ENCODE measurements at places on chromosomes 5 and 9.

DNA sequence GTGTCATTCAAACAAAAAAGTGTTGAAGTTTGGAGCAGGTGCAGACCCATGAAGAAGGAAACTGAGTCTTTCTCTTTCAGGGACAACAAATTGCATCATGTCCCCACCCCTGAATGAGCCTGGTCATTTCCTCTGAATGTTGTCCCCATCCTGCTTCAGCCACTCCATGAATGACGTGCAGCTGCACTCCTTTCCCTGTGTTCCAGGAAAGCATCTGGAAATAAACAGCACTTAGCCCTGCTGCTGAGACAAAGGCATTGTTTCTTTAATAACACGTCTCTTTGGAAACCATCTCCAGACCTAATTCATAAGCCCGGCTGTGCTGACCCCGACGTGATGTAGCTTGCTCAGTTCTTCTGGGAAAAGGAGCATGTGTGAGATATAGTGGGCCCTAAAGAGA is 682.3 kb downstream of the BRINP1 start:
- peak; percentile 7 for DNase-seq

DNA sequence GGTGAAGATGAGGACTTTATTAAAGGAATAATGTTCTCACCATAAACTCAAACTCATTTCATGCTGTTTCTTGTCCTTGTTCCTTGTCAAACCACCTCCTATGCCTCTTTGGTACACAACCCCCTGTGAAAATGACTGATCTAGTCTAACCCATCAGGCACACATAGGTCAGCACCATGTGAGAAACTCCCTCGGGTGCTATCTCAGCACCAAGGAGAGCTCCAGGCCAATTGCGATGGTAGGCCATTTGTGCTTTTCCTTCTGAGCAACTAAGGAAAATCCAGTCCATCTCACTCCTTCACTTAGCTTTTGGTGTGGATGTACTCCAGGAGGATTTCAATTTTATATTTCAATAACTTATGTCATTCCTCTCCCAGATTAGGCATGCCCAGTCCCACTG is 199.8 kb downstream of the ZNF608 start:
- DNase-seq = peak; percentile 39

- peak; percentile 71 for DNase-seq
Measured at GRCh38 chr5:150672237-150672883, 11.3 kb downstream of the MYOZ3 start.

DNA sequence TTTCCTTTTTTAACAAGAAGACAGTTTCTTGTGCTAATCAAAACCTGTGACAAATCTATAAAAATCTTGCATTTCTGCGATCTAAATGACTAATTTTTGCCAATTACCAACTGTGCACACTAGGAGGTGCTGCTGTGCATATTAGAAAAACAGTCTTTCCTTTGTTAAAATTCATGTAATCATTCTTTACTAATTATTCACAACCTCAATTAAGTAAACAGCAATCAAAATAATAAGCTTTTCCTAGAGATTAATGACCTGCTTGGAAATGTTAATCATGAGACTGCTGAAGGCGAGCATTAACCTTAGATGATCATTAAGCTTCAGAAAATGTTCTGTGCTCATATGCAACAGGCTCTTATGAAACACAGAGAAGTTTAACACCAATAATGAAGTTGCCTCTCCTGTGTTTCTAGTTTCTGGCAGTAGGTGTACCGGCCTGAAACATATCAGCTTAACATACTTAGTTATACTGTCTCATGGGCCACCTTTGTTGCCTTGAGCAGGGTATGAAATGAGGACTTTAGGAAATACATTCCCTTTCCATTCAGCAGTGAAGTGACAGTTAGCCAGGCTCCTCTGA is 17.7 kb downstream of the RFESD start:
- DNase-seq = peak; percentile 69

- DNase-seq = peak; percentile 25
Measured at GRCh38 chr5:54385994-54386393, 69.5 kb upstream of the HSPB3 start.

GRCh38 chr5:130710596-130710995 is 454.5 kb downstream of the HINT1 start:
- no peak for DNase-seq

GRCh38 chr5:67427850-67428298 is 231.3 kb upstream of the CD180 start:
- DNase-seq = no peak

DNA sequence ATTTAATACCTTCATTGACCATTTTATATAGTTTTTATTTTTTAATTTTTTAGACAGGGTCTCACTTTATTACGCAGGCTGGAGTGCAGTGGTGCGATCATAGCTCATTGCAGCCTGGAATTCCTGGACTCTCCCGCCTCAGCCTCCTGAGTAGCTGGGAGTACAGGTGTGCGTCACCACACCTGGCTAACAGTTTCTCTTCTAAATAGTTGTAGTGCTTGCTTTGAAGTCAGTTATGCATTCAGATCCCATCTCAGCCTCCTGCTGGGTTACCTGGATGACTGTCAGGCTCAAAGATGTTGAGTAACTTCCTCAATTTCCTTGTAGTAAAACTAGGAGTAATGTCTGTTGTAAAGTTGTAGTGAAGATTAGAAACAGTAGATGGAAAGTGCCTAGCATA is 21.4 kb downstream of the SNX18 start:
- DNase-seq = no peak

DNA sequence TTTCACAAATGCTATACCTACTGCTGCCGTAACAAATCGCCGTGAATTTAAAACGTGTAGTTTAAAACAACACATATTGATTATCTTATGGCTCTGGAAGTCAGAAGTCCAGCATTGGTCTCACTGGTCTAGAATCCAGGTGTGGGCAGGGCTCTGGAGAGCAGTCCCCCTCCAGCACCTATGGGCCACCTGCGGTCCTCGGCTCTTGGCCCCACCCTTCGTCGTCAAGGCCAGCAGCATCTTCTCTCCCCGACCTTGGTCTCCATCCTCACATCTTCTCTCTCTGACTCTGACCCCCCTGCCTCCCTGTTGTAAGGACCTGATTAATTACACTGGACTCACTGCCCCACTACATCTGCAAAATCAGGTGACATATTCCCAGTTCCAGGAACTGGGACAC is 106.4 kb upstream of the COL5A1 start:
- no peak for DNase-seq

- peak; percentile 70 for DNase-seq
Measured at GRCh38 chr9:100324594-100325200, 28.0 kb downstream of the TEX10 start.

- DNase-seq = no peak
Measured at GRCh38 chr5:90504743-90505142, 24.6 kb downstream of the LYSMD3 start.

GRCh38 chr9:20446248-20446647 is 176.1 kb downstream of the MLLT3 start:
- no peak for DNase-seq

DNA sequence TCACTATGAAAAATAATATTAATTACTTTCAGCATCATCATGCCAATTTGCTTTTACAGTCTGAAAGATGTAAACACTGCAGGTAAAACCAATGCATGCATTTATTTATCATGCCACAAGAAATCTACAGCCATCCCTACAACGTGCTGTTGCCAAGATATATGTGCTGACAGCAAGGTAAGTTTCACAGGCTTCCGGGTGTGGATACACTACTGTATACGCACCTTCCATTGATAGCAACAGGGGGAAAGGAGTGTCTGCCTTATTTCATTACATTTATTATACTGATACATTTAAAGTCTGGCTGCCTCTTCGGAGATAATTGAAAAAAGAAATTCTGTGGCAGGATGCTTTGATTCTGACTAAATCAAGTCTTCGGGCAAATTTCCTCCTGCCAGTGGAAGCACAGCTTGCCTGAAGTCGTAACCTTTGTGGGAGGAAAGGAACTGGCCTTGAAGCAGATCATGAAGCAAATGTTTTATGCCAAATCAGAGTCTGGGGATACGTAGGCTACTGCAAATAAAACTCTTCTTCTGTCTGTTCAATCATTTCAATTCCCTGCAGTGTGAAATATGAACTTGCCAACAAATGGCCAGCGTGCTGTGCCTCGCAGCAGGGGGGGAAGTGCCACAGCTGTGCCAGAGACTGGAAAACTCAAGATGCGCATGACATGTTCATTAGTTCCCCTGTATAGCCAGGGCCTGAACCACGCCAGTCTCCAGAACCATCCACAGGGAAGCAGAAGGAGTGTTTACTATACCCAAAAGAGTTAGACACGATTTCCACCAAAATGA is 268.1 kb downstream of the EFNA5 start:
- peak; percentile 84 for DNase-seq

GRCh38 chr9:10436756-10437155 is 176.0 kb downstream of the PTPRD start:
- no peak for DNase-seq

GRCh38 chr5:16690243-16690852 is 73.6 kb upstream of the RETREG1 start:
- DNase-seq = peak; percentile 41

DNA sequence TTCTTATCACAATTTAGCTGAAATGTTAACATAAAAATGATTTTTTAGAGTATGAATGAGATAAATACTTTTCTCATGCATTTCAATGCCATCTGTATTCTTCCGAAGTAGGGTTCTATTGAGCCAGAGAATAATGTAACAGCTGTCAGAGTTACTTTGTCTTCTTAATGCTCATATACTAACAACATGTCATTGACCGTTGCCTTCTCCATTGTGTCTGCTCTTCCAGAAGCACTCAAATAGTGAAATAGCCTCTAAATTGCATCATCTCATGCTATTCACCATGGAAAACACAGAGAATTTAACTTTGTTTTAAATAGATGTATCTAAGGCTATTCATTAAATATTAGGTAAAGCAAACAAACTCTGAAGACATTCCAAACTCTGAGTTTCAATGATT is 1875.9 kb upstream of the CDH9 start:
- no peak for DNase-seq

DNA sequence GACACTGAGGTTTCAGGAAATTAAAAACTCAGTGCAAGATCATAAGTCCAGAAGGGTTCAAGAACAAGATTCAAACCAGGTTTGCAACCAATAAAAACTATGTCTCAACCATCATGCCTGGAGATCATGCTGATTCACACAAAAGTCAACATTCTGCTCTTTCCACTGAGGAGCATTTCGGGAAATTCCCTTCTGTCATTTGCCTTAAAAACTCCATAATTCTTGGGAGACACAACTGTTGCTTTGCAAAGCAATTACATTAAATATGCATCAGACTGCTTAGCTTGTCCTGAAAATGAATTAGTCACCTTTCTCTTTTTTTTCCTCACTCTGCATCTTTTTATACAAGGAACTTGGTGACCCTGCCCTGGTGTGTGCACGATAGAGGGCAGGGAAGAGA is 275.9 kb upstream of the ZNF462 start:
- no peak for DNase-seq

DNA sequence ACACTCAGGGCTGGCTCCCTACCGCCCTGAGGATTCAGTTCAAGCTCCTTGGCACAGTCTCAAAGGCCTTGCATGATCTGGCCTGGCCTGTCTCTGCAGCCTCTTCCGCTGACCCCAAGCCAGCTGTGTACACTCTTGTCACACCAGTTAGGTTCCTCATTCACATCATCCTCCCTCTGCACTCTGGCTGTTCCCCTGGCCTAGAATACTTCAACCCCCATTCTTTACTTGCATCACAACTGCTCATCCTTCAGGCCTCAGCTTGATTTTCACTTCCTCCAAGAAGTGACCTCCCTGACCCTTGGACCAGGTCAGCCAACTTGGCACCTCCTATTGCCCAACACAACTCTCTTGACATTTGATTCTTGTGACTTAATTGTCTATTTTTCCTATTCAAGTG is 18.9 kb upstream of the PFDN1 start:
- DNase-seq = no peak

DNA sequence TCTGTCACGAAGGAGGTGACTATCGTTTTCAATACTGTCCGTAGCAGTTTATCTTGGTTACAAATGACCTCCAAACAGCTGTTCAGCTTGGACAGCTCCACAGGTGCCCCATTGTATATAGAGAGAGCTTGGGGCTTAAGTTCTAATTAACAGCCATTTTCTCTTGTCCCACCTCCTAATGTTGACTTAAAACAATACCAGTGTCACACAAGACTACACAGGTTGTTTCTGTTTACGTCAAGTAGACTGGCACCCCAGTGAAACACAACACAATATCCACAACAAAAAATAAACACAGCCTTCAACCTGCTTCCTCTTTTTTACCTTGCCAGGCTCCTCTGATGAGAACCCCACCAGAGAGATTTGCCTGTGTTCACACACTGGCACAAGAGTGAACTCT is 39.8 kb upstream of the TLE1 start:
- no peak for DNase-seq

DNA sequence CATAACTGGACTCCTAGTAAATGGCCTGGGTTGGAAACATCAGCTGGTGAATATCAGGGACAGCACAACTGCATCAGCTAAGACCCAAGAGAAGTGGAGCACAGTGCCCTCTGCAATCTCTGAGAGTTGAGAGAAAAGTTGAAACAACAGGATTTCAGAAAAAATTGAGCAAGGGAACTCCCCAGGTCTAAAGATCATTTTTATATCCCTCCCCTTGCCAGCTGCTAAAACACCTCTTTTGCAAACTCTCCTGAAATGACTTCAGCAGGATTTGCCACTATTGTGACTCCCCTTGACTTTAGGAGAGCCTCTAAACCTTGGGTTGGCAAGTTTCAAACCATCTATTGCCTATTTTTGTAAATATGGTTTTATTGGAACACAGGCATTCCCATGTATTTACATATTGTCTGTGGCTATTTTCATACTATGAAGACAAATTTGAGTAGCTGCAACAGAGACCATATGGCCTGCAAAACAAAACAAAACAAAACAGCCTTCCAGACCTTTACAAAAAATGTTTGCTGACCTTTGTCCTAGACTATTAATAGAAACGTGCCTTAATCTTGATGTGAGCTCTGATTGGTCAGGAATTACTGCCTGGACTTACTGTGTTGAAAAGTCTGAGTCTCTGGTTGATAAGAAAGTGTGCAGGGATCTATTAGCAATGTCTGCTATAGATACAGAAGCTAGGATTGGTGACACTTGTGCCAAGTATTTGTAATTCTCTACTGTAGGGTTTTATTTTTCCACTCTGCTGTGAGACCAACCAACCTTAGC is 37.7 kb upstream of the PLPPR1 start:
- DNase-seq = no peak

DNA sequence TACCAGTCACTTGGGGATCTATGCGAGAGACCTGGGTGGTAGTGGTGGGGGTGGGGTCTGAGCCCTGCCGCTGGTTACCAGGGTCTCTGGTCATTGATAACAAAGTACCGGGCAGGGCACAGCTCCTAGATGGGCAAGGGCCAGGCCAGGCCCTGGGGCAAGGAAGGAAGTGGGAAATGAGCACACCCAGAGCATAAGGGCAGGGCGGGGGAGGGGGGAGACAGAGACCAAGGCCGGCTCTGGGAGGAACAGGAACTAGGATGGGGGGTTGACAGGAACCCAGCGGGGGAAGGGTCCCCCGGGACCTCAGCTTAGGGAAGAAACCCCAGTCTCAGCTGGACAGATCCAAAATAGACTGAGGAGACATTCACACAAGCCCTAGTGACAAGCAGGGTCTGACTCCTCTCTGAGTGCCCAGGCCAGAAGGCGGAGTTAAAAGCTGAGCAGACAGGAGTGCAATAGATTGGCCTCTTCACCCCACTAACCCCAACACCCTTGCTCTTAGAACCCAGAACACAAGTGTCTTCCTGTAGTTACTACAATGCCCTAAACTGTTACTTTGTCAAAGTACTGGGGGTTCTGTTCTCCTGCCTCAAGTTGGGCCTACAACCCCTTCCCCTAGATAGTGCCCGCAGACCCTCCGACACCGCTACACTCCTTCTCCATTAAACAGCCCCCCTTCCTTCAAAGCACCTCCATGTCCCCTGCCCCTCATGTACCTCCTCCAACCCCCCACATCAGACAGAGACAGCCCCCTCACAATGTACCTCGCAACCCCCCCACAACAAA is 628 bp downstream of the ATOSB start:
- DNase-seq = peak; percentile 30

Data from tongue (tissue), 3 donors.